H9 (cell line): ENCODE measurements at places on chromosomes 5 and 9.

DNA sequence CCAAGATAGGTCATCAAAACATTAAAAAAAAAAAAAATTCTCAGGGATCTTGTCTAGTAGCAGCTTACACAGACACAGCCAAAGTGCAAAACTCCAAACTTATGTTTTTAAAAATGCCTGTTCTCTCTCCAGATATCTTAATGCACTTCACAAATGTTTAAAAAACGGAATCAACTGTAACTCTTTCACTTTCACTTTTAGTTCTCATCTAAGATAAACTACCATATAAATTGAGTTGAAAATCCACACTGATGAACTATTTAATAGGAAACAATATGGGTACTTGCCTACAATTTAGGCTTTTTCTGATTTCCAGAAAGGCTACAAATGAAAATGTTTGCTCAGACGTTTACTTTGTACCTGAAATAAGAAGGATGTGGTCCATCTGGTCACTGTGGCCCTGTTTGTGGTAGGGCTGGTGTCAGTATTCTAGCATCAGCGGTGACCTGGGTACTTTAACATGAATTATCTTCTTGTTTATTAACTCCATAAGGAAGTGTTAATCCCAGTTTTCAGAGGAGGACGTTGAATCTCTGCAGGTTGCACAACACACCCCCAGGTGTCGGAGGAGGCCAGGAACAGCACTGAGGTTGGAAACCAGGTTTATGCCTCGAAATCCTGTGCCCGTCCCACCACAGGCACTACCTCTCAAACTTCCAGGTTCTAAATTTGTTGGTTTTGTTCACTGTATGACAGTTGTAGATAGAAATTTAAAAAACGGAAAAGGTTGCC is 13.3 kb upstream of the LPCAT1 start:
- no peak for DNase-seq

DNA sequence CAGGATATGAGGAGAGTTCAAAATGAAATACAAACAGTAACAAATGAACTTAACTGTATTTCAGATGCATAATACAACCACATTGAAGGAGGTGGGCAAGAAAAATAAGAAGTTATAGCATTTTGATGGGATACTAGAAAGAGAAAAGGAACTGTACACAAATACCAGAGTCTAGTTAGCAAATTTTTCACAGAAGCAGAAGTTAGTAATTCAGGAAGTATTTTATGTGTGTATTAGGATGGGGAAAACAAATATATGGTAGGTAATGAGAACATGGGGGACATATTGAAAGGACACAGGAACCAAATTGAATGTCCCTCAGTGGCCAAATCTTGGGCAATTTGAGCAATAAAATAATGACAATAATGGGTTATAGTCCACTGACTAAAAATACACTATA is 18.4 kb downstream of the GM2A start:
- no peak for DNase-seq

GRCh38 chr5:168714046-168714445 is 134.9 kb upstream of the PANK3 start:
- no peak for DNase-seq

- no peak for DNase-seq
Measured at GRCh38 chr5:167402671-167403070, 888.8 kb upstream of the WWC1 start.

DNA sequence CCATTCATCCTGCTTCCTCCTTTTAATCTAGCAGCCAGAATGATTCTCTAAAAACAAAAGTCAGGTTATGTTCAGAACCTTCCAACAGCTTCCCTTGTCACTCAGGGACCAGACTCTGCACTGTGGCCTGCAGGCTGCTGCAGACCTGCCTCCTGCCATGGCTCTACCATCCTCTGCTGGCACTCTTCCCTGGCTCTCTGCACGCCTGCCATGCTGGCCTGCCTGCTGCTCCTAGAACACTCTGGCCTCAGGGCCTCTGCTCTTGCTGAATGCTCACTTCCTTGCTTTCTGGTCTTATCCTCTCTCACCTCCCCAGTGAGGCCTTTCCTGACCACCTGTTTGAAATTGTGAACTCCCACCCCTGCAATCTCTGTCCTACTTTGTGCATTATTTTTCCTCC is 149.4 kb downstream of the CD180 start:
- DNase-seq, result no peak

- DNase-seq, result peak; percentile 41
Measured at GRCh38 chr9:128340691-128341434, 536 bp downstream of the SLC27A4 start.

GRCh38 chr5:154038261-154038706 is 426 bp downstream of the FAM114A2 start:
- DNase-seq, result no peak

- peak; percentile 53 for DNase-seq
Measured at GRCh38 chr5:132777209-132778069, at the start of gene SEPTIN8. Gene SEPTIN8, minus strand, starts transcription at chr5:132777239. Its CDS starts 102 bp downstream, at chr5:132777137.

DNA sequence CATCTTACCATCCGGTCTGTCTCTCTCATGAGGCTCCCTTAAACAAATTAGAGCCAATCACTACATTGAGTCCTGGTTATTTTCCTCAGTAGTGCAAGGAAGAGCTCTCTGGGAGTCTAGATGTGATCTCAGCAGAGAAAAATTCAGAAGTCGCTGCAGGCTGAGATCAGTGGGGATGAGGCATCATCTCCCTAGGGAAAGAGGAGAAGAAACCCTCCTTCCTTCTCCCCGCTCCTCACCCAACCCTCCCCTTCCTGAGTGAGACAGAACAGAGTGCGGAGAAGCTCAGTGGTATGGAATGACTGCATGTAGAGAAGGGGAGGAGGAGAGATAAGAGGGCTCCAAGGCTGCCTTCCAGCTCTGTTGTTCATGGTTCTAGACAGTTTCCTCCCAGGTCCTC is 80.5 kb downstream of the PAPPA start:
- DNase-seq, result no peak

DNA sequence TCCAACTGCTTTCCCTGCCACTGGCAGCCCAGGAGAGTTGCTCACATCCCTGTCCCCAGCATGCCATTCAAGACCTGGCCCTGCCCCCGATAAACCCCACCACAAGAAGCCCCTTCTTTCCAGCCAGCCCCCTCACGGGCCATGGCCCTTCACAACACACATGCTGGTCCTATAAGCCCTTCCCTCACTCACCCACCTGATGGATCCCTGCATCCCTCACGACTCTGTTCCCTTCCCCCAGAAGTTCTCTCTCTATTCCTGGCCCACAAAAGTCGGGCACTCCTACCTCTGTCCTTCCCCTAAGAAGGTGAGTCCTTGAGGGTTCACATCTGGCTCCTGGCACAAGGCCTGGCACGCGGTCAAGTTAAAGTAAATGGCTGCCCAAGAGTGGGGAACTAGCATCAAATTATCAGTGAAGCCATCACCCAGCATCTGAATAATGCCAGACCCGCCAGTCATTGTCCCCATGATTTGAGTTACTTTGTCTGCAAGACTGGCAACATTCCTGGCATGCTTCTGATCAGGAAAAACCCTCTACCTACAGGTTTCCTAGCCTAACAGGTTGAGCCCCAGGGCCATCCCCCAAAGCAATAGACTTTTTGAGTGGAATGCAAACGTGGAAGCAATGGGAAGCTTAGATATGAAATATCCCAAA is 65.9 kb downstream of the CRB2 start:
- no peak for DNase-seq

DNA sequence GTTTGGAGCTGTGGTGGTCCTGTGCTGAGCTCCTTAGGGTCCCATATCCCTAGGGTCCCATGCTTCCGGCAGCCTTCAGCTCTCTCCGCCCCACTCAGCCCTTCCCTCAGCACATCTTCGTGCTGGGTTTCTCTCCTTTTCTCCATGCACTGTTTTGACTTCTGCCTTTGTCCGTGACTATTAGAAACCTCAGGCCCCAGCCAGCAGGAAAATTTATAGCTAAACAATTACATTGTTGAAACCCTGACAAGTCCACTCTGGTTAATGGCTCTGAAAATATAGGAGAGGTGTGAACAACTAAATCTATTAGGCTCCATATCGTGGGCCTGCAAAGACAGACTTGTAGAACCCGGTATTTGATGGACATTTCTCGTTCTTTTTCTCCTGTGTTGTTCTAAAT is 523.7 kb downstream of the CCDC171 start:
- DNase-seq, result no peak

DNA sequence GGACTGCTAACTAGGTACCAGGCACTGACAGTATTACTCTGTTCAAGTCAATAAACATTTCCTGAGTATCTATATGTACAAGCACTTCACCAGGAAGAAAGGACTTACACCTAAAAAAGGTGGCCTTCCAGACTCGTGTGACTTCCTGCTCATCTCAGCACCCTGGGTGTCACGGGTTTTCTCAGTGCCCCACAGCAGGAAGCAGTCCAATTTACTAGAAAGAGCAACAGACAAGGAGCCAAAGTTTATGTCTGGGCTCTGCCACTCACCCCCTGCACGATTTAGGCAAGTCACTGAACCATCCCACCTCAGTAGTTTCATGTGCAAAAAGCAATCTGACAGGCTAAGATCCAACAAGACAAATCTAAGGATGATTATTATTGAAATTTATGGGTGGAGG is 92.4 kb downstream of the TMEM215 start:
- DNase-seq, result no peak

DNA sequence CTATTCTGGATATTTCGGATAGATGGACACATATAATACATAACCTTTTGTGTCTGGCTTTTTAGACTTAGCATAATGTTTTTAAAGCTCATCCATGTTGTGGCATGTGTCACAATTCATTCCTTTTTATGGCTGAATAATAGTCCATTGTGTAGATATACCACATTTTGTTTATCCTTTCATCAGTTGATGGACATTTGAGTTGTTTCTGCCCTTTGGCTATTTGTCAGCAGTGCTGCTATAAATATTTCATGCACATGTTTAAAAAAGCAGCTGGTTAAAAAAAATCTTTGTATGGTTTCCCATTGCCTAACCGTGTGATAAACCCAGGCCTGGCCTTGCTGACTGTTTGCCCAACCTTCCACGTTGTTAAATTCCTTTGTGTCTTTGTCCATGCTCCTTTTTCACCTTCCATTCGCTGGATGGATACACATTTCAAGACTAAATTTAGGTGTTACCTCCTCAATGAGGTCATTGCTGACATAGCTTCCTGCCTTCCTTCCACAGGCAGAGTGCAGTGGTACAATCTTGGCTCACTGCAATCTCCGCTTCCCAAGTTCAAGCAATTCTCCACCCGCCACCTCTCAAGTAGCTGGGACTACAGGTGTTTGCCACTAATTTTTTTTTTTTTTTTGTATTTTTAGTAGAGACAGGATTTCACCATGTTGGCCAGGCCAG is 11.3 kb downstream of the GDA start:
- DNase-seq, result no peak

DNA sequence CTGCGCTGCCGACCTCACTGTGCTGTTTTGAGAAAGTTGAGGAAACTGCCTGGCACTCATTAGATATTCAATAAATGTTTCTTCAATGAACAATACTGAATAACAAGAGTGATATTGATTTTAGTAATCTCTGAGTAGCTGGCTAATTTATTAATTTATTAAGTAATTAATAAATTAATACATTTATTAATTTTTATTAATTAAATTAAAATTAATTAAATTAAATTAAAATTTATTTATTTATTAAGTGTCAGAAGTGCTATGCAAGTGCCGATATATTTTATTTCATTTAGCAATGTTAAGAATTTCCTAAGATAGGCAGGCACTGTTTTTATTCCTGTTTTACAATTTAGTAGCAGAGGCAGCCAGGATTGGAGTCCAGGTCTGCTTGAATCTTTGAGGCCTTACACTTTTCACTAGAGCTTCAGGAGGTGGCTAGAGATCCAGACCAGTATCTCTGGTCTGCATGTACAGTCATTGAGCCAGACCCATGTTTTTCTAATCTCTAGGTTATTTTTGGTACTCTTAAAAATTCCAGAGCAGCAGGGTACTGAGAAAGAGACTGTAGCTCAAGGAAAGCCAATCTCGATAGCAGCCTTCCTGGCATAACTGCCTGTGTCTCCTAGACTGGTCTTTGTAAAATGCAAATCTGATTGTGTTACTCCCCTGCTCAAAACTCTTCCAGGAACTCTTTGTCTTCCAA is 109.2 kb downstream of the ARHGEF28 start:
- DNase-seq, result no peak

DNA sequence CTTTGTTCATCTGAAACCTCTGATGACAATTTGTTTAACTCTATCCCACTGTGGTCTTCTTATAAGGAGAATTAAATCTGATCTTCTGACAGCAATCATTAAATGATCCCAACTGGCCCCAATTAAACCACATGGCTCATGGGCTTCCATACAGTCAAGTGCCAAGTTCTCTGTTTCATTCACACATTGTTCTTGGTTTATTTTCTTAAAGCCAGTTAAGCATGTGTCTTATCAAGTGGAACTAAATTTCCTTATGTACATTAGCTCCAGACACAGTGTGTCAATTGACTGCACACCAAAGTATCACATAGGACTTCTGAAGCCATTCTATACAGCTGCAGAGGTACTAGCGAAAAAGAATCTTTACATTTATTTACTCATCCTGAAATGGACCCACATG is 51.2 kb downstream of the MEF2C start:
- no peak for DNase-seq

GRCh38 chr5:157175071-157175612 is 5.5 kb upstream of the ITK start:
- DNase-seq, result no peak

DNA sequence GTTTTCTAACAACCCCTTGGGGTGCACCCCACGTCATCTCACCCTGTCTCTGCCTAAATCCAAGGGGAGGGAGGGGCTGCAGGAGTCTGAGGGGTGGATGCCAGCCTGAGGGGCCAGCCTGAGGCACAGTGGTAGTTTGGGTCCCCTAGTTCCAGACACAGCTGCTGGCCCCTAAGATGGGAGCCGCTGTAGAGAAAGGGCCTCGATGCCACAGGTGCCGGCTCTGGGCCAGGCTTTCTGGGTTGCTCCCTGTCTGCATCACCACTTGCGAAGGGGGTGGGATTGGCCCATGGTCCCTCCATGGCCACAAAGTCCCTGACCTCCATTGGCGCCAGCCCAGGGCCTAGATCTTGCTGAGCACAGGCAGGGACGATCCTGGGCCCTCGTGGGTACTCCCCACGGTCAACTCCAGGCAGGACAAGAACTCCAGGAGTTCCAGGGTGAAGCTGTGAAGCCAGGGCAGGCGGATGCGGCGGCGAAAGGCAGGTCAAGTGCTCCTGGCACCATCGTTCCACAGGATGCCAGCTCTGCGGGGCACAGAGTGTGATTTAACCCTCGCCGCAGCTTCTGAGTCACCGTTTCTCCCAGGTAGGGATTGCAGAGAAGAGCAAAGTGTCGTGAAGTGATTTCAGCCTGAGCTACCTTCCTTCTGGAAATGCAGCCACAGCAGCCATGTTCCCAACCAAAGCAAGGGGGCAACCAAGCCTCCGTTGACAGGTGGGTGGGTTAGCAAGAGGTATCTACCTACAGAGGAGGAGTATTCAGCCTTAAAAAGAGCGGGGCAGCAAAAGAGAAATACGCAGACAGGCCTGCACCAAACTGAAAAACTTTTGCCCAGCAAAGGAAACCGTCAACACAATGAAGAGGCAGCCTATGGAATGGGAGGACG is 41.6 kb upstream of the EXOC3 start:
- DNase-seq, result peak; percentile 25

GRCh38 chr9:109779711-109780452 is at the start of gene PALM2AKAP2:
Gene PALM2AKAP2, plus strand, starts transcription at chr9:109780198. Its CDS starts 291 bp downstream, at chr9:109780489.
- peak; percentile 68 for DNase-seq

GRCh38 chr5:34483442-34484033 is 172.6 kb upstream of the RAI14 start:
- DNase-seq, result peak; percentile 64
